ENCODE measurements at places on chromosomes 13 and 19. TPM values are rescaled to one million over a fixed set of nuclear protein-coding genes. Genes with fewer than 3 reads are reported as not detected.

The FAM216B gene
- not detected for total RNA-seq

The MEIOSIN gene
- not detected for total RNA-seq

- peaks cover 3% of the 10 kb centered on the region for H3K27me3 ChIP-seq
- no peak for DNase-seq
- no peaks in the 10 kb centered on the region for H3K4me1 ChIP-seq
- no peak overlapping the region for H3K4me3 ChIP-seq
- H3K27ac ChIP-seq: no peak overlapping the region
Observed at GRCh38 chr13:103002279-103002678, 63.9 kb downstream of the SLC10A2 start.

- DNase-seq: no peak
- H3K4me3 ChIP-seq: no peak overlapping the region
- no peak overlapping the region for H3K27ac ChIP-seq
Observed at GRCh38 chr13:59532405-59532804, 631.3 kb downstream of the DIAPH3 start.

DNA sequence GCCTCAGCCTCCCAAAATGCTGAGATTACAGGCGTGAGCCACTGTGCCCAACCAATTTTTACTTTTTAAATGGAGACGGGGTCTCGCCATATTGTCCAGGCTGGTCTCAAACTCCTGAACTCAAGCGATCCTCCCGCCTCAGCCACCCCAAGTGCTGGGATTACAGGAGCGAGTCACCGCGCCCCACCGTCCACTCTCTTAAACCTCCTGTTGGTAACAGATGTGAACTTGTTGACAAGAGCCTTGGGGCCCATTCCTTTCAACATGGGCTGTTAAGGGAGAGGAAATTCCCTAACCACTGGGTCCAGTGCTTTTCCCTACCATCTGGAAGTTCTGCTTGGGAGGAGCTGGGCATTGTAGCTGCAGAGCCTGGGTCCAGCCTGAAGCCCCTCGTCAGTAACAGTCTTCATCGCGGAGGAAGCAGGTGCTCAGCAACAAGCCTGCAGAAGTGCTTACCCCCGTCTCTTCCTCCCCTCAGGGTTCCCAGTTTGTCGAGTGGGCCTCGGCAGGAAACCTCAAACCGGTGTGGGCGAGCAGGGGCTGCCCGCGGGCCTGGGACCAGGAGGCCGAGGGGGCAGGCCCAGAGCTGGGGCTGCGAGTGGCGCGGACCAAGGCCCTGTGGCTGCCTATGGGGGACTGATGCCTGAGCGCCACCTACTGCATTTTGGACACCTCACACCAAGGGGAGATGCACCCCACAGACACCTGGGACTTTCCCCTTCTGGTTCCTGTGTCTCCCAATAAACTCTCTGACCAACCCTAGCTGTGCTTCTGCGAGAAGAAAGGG, 4.0 kb upstream of the FLT3LG start:
- H3K4me1 ChIP-seq: peaks cover 56% of the 10 kb centered on the region
- peak overlapping the region; percentile 99 for H3K27ac ChIP-seq
- DNase-seq: peak; percentile 93
- peak overlapping the region; percentile 46 for H3K4me3 ChIP-seq
- no peaks in the 10 kb centered on the region for H3K27me3 ChIP-seq
- peaks cover 16% of the 10 kb centered on the region for H3K36me3 ChIP-seq

The ZNF723 gene
- total RNA-seq: not detected
